ENCODE measurements at places on chromosomes 5 and 9.

GRCh38 chr5:55541056-55541635 lies 6.4 kb upstream of the PLPP1 start:
- DNase-seq = no peak

- no peak for DNase-seq
Measured at GRCh38 chr5:31362529-31362900, 169.0 kb downstream of the CDH6 start.

DNA sequence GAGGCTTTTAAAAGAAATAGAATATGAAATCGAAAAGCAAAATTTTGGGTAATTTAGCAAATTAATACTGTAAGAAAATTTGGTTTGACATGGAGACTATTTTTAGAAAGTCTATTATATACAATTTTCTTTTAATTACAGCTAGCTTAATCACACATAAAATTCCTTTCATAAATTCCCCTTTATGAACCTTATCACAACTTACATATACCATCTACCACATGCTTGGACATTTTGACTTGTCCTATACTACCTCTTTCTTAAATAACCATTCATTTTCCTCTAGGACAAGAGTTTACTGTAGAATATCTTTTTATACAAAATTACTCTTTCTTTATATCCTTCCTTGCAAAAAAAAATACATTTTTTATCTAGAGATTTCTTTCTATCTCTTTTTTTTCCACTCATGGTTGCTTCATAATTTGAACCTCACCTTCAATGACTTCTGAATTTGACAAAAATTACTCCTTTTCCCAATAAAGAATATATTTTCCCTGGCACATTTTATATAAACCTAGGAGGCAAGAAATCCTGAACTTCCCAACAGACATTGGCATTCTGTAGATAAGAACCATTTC lies 34.0 kb upstream of the SYK start:
- DNase-seq = no peak

DNA sequence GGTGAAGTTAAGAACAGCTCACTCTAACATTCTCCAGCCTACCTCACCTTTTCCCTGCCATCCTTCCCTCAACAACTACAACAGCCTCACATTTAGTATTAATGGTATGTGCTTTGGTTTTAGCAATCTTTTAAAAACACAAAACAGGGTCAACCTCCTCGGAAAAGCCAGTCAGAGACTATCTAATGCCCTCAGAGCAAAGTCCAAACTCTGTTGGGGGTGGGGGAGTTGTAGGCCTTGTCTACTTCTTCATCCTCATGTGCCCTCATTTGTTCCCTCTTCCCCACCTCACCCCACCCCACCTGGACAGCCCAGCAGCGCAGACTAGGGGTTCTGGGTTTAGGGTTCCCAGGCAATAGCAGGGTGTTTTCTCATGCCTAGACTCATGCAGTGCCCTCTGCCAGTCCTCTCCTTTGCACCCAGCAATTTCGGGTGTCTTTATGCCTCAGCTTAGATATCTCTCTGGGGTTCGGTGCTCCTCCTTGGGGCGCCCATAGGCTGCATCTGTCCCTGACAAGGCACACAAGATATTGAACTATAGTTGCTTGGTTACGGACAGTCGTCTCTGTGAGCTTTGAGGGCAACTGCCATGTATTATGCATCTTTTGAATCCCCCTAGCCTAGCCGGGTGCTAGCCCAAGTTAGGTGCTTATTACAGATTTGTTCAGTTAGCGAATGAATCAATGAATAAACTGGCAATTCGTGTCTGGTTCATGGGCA lies 762 bp upstream of the TCOF1 start:
- DNase-seq = no peak

DNA sequence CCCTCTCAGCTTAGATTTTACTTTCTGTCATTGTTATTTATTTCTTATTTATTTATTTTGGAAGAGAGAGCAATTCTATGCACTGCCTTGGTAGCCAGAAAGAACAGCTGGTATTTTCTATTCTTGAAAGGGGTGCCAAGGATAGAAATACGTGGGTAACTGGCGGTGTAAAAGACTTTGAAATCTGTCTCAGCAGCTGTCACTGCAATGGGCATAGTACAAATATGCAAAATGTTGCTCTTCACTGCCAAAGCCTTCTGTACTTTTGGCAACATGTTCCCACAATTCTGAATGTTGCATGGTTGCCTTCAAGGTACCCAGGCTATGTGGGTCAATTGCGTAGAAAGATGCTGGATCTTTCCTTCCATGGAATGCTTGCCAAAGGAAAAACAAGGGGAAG lies 230.2 kb upstream of the EDIL3 start:
- no peak for DNase-seq

GRCh38 chr5:91848453-91848852 lies 465.3 kb upstream of the ARRDC3 start:
- DNase-seq = peak; percentile 3

- DNase-seq = no peak
Measured at GRCh38 chr9:678897-679296, 162.6 kb upstream of the DMRT1 start.

DNA sequence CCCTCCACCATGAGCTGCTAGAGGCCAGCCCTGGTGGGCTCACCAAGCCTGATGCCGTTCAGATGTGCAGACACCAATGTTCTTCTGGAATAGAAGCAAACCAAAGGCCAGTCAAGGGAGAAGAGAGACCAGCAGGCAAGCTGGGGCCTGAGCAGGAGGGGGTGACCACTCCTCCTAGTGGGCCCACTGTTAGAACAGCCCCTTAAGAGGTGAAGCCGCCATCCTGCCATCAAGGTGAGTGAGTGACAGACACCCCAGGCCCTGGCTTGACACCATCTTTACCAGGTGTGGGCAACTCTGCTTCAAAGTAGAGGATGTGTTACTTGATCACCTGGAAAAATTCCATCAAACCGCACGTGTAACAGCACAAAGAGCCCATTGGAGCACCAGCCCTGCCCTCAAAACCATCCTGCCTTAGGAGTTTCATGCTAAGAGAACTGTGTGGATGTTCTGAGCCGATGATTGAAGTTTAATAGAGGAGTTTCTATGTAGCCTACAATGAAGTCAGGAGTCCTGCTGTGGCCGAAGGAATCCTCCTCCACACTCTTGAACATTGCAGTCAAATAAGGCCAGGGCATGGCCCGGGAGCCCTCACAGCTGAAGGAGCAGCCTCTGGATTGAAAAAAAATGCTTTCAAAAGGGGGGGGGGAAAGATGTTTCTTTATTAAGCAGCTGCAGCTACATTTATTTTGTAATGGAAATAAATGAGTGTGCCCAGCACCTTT lies 20.8 kb downstream of the AMBP start:
- DNase-seq = peak; percentile 57

Measured in SW480 (cell line).